ENCODE measurements at places on chromosomes 5 and 9.

- DNase-seq = no peak
Observed at GRCh38 chr9:136129176-136129575, 10.5 kb upstream of the TMEM250 start.

GRCh38 chr9:93155716-93156474 lies 21.8 kb upstream of the NINJ1 start:
- no peak for DNase-seq

DNA sequence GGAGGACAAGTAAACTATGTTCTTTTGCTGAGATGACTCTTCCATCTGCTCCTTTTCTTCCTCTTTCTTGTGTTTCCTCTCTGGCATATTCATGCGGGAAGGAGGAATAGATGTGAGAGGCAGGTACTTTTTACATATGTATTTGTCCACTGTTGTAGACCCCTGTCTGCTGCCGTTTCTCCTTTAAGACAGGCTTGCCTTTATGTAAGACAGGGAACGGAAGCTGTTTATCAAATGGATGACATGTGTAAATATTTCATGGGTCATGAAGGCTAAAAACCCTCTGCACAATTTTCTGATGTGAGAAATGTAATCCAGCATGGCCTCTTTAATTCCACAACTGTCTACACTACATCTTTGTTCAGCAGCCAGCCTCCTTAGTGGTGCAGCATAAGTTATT lies 1525.5 kb upstream of the NUDT12 start:
- DNase-seq = no peak

DNA sequence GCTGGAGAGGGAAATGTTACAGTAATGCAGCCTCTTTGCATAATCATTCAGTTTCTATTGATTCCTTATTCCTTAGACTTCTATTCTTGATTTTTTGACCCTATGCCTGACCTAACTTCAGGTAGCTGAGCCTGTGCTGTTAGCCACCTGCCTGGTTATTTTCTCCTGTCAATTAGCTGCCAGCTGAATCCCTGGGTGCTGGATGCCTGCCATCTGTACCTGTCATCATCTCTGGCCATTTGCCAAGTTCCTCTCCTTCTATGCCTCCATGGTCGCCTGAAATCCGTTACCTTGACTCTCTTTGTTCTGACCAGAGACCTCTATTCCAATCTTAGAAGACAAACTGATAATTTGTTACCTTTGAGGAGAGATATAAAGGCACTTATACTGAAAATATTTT lies 178.3 kb downstream of the CAVIN4 start:
- DNase-seq = no peak

DNA sequence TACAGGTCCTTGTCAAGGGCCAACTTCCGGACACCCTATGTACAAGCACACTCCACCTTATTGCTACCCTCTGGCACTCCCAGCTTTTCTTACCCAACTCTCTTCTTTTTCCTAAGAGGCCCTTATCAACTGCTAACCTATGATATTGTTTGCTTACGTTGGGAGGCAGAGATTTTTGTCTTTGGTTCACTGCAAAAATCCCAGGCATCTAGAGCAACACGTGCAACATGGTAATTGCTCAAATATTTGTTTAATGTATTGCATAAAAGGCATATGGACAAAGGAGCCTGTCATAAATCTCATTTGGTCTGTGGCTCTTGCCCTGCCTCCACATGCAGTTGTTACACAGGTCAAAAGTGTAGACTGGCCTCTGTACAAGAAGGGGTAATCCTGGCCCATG lies 35.8 kb upstream of the ATP10B start:
- no peak for DNase-seq

DNA sequence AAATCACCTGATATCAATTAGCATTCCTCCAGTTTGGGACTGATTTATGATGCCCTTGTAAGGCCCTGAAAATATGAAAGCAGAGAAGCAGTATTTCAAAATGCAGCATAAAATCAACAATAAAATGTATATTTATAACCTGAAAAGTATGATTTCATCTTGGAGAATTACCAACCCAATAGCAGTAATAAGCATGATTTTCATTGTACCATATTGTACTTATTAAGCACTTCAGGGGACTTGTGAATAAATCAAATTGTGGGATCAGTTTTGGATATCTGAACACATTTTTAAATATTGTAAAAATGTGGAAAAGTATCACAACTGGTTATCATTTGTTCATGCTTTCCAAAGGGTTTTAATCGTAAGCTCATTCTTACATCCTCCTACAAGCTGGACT lies 250.8 kb downstream of the DMRT2 start:
- DNase-seq = no peak

GRCh38 chr5:6206501-6206900 lies 171.8 kb downstream of the MED10 start:
- no peak for DNase-seq

DNA sequence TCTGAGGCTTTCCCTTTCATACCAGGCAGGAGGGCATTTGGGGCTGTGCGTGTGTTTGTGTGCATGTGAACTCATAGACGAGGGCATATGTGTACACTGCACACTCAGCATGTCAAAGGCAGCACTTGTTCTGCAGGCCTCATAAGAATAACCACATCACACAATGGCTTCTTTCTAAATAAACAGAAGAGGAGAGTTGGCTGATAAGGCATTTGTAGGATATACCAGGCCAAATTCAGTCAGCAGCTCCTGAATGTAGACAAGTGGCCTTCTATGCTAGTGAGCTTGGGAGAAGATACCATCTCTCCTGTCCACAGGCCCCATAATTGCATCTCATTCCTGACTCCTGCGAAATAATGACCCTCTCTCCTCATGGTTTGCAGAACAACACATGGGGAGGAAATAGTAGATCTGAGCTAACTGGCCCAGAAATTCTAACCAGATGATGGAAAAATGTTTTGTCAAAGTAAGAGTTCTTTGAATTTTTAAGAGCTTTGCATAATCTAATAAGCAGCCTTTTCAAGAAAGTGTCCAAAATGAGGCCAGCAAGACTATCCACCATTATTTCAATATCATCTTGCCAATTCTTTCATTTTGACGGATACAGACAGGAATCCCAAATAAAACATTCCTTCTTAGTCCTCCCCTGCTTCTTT lies 60.5 kb upstream of the GAS1 start:
- DNase-seq = no peak

GRCh38 chr5:32712481-32713360 lies 1.6 kb downstream of the NPR3 start:
- DNase-seq = no peak

DNA sequence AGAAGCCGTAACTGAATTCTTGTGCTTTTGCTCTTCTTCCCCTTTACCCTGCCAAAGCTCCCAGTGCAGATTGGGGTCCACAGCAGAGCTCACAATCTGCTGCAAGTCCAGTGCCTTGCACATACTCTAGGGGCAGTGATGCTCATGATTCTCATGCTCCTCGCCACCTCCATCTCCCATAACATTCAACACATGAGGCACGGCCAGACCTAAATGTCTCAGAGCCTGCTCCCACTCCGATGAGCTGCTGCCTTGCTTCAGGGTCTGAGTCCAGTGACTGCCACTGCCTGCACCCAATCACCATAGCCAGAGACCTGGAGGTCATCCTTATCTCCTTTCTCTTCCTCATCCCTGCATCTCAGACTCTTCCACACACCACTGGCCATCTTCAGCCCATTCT lies 10.5 kb downstream of the CSF1R start:
- no peak for DNase-seq

DNA sequence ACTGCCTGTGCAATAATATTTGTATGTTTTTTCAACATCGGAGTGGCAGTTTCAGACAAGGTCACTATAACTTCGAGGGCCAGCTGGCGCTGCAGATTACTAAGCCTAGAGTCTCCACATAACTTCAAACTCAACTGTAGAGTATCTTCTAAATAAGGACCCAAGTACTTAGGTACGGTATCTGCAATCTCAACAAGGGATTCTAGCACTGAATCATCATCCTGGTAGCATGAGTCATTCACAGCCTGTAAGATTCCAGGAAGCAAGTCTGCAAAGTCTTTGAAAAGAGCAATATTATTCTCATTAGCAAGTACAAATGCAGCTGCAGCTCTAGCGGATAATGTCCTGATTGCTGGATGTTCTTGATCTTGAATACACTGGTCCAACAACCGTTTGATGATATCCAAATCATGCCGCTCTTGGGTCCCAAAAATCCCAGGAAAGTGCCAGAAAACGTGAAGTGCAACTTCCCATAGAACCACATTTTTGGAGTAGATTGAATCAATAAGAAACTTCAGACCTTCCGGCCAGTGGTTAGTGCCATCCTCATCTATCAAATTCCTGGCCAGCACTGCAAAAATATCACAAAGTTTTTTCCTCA lies 654 bp downstream of the RANBP6 start:
- no peak for DNase-seq

GRCh38 chr5:170235876-170236864 lies 3.4 kb downstream of the C5orf58 start:
- DNase-seq = no peak

GRCh38 chr5:34735491-34736426 lies 79.6 kb downstream of the RAI14 start:
- no peak for DNase-seq

DNA sequence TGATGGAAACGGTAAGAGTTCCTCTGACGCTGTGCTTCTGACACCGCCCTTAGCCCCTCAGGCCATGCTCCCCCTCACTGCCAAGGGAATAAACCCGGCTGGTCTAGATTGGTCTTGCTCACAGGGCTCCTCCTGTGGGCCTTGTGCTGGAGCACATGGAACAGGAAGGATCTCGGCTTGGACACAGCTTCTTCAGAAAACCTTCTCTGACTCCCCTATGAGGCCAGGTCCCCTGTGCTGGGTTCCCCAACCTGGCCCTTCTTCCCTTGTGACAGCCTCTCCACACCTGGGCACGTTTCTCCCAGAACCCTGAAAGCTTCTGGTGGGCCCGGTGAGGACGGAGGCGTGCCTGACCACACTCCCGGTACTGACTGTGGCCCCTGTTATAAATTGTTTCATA lies 8.2 kb downstream of the SPATA31E1 start:
- DNase-seq = no peak

- no peak for DNase-seq
Observed at GRCh38 chr5:59746241-59746765, 147.2 kb downstream of the PDE4D start.

DNA sequence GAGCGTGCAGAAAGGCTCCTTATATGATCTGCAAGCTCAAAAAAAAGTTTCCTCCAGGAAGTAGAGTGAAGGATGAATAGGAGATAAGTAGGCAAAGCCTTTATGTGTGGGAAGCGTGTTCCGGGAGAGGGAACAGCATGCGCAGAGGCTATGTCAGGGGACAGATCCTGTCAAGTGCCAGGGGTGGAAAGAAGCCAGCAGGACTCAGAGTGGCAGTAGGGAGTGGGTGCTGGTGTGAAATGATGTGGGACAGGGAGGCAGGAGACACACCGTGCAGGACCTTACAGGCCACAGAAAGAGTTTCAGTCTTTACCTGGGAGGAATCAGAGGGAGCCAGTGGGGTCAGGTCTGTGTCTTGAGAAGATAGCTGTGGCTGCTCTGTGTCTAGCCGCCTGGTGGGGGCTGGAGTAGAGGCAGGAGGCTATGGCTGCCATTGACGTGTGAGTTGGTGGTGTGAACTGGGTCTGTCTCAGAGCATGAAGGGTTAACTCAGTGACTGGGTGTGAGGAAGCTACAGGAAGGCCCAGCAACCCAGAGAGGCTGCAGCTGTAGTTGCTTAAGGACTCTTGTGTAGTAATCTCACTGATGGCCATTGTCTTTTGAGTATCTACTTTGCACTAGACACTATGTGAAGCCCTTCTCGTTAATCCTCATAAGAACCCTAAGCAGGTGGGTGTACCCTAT lies 71.3 kb downstream of the PPARGC1B start:
- no peak for DNase-seq

GRCh38 chr5:18375641-18376040 lies 741.4 kb downstream of the TAF11L14 start:
- no peak for DNase-seq

All from GF-D8 (cell line).